ENCODE measurements at places on chromosomes 12 and 14.

GRCh38 chr12:28040246-28040645 lies 67.7 kb upstream of the PTHLH start:
- no peak for DNase-seq

- no peak for DNase-seq
Measured at GRCh38 chr12:50508414-50508813, 3.6 kb downstream of the DIP2B start.

- no peak for DNase-seq
Measured at GRCh38 chr12:42281278-42281677, 43.2 kb upstream of the YAF2 start.

GRCh38 chr12:112122823-112123690 lies 2.3 kb upstream of the TRAFD1 start:
- no peak for DNase-seq

DNA sequence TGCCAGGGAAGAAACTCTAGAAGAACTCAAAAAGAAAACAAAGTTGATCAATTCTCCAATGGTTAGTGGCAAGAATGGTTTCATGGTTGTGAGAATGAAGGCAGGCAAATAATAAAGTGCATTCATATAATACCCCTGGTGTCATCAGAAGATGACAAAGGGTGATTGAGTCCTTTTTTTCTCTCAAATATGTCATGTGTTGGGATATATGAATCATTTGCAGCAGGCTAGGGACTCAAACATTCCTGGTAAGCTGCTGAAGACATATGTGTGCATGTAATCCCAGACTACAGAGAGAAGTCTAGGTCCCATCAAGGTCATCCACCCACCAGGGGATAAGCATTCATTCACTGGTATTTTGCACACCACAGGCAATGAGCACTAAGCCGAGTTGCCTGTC lies 82.4 kb upstream of the MYF6 start:
- DNase-seq: no peak

GRCh38 chr12:93427779-93428564 lies 13.8 kb downstream of the UBE2N start:
- no peak for DNase-seq

Data from activated CD4-positive, CD25-positive, alpha-beta regulatory T cell (primary cell).